ENCODE measurements at places on chromosomes 4 and X.

DNA sequence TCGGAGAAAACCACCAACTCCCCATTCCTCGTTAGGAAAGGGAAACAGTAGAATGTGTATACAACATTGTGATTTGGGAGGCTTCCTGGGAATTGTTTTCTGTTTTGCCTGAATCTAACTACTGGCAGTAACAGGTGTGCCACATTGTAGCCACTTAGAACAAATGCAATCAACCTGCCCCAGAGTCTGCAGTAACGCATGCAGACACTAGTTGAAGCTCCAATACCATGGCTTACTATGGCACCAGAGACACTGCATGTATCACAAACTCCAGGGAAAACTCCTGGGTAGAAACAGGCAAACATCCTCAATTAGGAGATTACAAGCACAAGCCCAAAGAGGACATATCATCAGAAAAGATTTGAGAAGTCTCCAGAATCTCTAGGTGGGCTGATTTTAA lies 154.2 kb upstream of the NEIL3 start:
- no peak for DNase-seq

DNA sequence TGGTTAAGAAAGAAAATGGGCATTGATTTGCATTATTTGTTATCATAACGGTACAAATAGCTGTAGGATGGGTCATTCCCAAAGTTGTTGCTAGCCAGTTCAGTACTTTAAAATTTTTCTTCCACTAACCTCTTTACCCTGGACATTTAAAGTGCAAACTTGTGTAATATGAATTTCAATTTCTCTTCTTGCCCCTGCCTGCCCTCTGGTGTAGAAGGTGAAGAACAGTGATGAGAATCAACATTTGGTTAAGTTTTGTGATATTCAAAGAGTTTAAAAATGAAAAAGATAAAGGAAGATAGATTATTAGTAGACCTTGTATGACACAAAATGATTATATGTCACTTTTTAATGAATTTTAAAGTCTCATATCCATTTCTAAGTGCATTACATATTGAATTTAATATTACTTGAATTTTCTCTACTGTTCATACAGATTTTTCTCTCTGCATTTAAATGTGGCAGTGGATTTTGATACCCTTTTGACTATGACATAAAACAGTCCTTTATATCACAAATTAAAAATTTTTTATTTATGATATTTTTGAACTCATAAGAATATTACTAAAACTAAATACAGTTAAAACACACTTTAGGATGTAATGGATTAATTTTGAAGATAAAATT lies 337.7 kb downstream of the BMPR1B start:
- no peak for DNase-seq

DNA sequence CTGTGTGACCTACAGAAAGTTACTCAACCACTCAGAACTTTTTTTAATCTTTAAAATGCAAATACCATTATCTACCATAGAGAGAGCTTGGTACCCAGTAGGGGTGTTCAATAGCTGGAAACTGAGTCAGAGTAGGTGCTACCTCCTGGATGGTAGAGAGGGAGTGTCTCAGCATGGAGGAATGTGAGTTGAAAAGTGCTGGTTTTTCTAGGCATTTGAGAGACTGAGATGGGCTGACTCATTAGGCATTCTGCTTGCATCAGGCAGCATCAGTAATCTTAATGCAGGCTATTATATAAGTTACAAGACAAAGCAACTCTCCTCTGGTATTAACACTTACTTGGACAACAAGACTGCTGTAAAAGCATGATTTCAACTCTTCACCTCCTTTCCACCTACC lies 70.9 kb upstream of the ARHGEF9 start:
- peak; percentile 72 for DNase-seq

DNA sequence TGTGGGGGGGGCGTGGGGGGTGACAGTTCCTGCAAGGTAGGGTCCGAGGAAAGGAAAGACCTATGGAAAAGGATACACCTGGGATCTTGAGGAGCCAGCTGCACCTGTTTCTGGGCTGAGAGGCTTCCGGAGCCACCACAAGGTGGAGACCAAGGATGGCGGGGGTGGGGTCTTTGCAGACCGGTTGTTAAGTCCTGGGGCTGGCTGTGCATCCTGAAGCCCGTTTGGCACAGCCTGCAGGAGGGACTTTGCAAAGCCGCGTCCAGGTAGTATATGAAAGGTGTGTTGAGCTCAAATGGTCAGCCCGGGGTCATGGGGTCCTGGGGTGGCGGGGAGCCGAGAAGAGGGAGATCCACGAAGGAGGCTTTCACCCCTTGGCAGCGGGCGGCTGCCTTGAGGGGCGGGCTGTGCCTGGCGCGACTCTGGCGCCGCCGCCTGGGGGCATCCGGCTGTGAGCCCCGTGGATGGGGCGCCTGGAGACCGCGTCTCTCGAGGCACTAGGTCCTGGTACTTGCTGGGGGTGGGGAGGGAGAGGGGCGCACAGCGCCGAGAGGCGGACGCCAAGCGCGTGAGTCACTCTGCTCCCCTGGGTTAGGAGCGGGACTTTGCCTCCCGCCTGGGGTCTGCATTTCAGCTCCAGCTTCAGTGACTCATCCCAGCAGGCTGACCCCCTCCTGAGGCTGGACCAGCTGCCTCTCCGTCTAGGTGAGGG lies 58.2 kb upstream of the DYNLT3 start:
- peak; percentile 42 for DNase-seq

GRCh38 chr4:121712783-121713182 lies 16.0 kb upstream of the ANXA5 start:
- no peak for DNase-seq

- DNase-seq: no peak
Observed at GRCh38 chr4:75714011-75714410, 10.4 kb upstream of the USO1 start.

DNA sequence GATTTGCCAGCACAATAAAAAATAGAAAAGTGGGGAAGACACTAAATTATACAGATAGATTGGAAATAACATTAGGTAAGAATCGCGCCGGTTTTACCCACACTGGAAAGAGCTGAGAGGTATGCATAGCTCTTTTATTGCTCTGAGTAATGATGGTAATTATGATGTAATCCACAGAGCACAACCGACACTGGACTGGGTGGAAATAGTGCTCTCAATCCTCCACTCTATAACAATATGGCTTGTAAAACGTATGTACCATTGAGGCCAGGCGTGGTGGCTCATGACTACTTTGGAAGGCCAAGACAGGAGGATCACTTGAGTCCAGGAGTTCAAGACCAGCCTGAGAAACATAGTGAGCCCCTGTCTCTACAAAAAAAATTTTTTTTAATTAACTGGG lies 104.3 kb upstream of the RAPGEF2 start:
- peak; percentile 76 for DNase-seq

DNA sequence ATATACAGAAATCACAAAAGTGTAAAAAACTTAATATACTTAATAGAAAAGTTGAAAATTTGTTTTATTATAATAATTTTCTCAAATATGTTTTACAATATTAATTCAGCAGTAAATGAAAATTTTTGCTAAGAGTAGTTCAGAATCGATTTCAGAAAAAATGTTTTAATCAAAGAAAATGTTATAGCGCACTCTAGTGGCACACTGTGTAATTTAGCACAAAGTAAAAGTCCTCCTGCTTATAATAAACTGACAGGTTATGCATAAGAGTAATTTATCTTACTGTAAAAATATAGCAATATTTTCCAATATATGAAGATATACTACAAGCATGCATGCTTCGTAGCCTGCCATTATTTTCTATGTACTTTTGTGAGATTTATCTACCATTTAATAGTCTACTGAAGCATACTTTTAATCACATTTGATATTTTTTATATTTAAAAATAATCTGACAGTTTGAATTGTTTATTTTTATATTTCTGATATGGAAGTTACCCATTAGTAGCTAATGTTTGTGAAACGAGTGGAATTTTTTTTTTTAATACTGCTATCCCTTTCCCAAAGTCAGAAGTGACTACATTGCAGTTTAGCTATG lies 217.9 kb upstream of the KLHL4 start:
- peak; percentile 0 for DNase-seq

DNA sequence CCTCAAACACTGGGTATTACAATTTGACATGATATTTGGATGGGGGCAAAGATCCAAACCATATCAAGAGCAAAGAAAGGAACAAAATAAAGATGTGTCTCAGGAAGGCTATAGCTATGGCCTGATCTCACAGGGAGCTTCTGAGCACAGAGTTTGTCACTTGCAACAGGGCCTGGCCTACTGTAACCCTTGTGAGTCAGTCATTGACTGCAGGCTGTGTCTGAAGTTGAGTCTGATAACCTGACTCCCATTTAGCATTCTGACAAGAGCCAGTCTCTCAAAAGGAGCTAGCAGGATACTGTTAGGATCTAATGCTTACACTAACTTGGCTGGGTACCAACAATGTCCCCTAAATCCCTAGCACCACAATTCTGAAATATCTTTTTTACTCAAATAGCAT lies 612.5 kb upstream of the TECRL start:
- no peak for DNase-seq

- no peak for DNase-seq
Observed at GRCh38 chr4:6695660-6696610, 2.3 kb downstream of the S100P start.

DNA sequence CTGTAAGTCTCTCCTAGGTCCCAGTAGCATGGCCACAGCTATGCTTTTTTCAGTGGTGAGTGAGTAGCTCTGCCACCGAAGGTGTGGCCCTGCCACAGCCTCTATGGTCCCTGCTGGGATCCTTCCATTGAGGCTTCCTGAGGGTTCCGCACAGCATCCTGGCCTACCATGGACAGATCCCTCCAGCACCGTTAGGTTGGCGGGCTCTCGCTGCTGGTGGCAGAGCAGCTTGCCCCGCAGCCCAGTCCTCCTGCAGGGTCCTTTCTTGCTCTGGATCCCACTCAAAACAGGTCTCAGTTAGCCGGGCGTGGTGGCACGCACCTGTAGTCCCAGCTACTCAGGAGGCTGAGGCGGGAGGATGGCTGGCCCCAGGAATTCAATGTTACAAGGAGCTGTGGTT lies 2.4 kb upstream of the PDZD4 start:
- no peak for DNase-seq

- DNase-seq: peak; percentile 69
Observed at GRCh38 chr4:123361195-123361861, 35.3 kb upstream of the SPRY1 start.

- DNase-seq: no peak
Observed at GRCh38 chr4:86014599-86014998, 345.3 kb downstream of the MAPK10 start.

- no peak for DNase-seq
Observed at GRCh38 chr4:164989471-164989870, 12.0 kb upstream of the TRIM61 start.

DNA sequence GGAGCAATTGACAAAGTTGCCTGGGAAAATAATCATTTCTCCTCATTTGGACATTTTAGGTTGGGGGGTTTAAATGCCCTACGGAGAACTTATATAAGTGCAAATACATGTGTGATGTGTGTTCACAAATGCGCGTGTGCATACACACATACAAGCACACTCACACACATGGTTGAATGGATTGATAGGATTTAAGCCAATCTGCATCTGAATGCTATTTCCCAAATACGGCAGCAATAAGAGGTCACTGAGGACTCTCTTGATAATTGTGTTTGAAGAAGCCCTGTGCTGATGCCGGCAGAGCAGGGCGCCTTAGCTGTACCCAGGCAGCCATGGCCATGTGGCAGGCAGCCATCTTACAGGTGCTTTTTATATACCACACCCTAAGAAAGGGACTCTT lies 165.3 kb upstream of the LEF1 start:
- no peak for DNase-seq

GRCh38 chrX:53684415-53685192 lies 1.9 kb downstream of the HUWE1 start:
- no peak for DNase-seq

DNA sequence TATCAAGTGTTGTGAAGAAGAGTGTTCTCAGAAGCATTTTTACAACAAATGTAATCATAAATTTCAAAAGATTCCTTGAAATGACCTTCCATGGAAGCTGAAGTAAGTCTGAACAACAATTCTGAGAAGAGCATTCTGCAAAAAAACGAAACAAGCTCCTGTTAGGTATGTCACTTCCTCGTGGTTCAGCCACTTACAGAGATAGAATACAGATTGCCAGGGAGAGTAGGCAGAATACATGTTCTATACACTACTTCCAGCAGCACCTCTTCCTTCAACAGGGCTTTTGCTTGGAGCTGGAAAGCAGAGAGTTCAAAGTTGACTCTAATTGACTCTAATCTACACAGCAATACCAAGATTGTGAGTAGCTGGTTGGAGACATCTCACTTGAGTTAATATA lies 274.5 kb downstream of the ADGRA3 start:
- no peak for DNase-seq

DNA sequence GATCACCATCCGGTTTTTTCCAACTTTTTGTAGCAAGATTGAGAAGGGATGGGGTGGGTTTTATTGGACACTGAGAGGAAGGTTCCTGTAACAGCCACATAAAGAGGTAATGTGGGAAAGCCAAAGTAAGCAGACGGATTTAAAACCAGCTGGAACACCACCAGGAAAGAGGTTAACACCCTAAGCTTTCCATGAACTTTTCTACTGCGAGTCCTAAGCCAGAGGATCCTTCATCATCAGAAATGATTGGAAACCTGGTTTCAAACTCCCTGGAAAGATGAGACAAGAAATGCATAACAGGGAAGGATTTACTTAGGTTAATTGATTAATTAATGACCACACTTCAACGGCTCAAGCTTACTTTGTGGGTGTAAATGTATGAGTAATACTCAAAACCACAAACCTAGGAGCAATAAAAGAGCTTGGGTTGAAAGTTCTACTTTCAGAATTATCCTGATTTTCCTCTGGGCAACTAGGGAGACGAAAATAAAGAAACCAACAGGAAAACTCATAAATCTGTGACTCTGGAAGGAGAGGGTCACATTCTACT lies 91.5 kb downstream of the COX18 start:
- DNase-seq: no peak

GRCh38 chr4:99102634-99103033 lies 14.0 kb upstream of the ADH5 start:
- DNase-seq: no peak

GRCh38 chrX:35458142-35458541 lies 340.0 kb upstream of the MAGEB16 start:
- DNase-seq: no peak

DNA sequence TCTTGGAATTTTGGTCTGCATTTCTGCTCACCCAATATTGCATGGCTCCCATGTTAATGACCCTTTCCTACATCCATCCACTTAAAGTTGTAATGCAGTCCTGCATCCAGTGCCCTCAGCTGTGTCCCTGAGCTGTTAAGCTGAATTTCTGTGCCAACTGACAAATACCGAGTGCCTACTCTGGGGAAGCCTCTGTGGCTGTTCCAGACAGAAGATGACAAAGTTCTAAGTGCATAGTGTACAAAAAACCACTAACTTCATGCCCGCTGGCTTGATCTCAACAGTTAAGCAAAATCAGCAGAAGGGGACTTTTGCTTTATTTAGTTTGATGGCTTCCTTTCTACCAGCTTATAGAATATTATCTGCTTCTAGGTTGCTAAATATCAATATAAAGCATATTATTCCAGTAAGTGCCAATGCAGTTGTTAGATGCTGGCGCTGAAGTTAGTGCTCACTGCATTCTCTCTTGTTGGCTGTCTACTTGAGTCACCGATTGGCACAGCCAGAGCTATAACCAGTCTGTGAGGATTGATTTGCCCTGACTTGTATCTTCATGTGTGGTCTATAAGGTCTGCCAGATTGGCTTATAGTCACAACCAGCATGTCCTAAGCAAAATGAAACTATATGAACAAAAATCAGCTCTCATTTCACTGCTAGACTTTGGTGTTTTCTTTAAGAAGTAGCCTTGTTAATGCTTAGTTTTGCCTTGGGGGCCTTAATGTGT lies 98.9 kb downstream of the KLHL8 start:
- DNase-seq: no peak

All from EL (cell line).